ENCODE measurements at places on chromosomes 6 and 20. TPM values are rescaled to one million over a fixed set of nuclear protein-coding genes. Genes with fewer than 3 reads are reported as not detected.

GRCh38 chr20:17430125-17430950, 100.8 kb downstream of the BFSP1 start:
- no peak for DNase-seq

DNA sequence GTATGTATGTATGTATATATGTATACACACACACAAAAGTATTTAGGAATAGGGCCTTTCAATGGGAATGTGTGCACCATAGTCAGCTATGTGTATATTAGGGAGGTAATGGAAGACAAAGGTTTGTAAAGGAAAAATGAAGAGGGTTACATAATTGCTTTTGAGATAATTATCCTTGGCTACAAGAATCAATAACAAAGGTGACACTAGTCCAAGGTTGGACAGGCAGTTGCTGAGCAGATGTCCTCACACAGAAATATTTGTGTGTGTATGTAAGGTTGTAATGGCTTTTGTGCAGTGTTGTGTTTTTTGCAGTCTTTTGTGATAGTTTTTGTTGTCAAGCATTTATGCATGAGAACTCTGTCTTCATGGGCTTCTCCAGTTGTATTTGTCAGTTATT, 157.9 kb upstream of the MARCKS start:
- no peak for DNase-seq

GRCh38 chr20:24254480-24254879, 214.9 kb upstream of the SYNDIG1 start:
- DNase-seq: no peak

TBXT gene
- polyA plus RNA-seq: 0.18 TPM

DNA sequence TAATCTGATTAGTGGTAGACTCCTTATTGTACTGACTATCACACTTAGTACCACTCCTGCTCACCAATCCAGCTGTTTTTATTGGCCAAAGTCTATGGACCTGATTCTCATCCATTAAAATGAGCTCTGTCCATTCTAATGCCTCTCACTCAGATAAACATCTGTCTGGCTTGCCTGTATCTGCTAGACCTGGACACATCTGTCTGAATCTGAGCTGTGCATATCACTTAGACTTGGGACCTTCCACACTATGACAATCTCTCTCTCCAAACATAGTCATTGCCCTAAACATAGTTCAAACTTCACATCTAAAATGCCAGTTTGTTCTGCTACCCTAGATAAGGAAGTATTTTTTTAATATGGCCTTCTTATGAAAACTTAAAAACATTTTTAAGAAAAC, 92.6 kb downstream of the CENPW start:
- no peak for DNase-seq

MLN gene
- polyA plus RNA-seq: not detected

TRIM15 gene
- not detected for polyA plus RNA-seq

DNA sequence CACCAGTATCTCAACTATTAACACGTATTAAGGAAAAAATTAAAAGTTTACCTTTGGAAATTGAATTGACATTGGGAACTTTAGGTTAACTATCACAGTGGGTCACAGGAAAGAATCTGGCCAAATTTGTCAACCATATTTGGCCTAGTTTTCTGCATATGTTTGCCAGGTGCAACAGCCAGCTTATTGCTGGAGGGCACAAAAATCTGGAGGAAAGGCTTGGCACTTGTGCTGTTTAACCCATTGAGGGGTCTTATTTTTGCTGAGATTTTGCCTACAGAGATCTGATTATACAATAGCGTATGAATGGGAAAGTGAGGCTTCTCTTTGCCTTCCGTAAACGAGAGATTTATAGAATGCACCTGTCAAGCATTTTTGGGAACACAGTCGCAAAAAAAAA, 190.4 kb downstream of the PRL start:
- DNase-seq: no peak

SSR1 gene
- 212 TPM for polyA plus RNA-seq

DNA sequence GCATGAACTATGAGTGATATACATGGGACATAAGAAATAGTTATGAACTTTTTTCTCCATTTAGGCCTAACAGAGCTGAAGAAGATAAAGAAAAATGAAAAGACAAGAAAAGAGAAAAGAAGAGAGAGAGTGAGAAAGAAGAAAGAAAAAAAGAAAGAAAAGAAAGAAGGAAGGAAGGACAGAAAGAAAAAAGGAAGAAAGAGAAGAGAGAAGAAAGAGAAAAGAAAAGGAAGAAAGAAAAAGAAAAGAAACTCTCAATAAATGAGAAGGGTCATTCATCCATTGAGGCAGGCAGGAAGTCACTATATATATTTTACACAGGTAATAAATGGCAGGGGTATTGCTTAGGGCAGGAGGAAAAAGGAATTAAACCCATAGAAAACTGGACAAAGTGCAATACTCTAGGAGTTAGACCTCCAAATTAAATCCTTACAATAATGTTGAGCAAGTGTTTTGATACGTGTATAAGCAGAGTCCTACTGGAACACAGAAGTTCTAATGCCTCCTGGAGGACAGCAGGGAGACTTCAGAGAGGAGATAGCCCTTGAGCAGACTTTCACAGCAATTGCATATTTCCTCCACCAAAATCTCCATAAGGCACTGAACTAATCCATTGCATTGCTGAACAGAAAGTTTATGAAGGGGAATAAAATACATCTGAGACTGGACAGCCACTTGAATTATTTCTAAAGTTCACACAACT, 86.4 kb upstream of the TENT5A start:
- DNase-seq: no peak

- DNase-seq: no peak
Measured at GRCh38 chr6:166469426-166469961, 86.8 kb upstream of the MPC1 start.

GRCh38 chr20:8952721-8953120, 116.2 kb upstream of the PLCB4 start:
- no peak for DNase-seq

- DNase-seq: no peak
Measured at GRCh38 chr20:50837532-50838321, 42.9 kb downstream of the BCAS4 start.

CAGE1 gene
- polyA plus RNA-seq: 0.08 TPM

GRM1 gene
- not detected for polyA plus RNA-seq

DNA sequence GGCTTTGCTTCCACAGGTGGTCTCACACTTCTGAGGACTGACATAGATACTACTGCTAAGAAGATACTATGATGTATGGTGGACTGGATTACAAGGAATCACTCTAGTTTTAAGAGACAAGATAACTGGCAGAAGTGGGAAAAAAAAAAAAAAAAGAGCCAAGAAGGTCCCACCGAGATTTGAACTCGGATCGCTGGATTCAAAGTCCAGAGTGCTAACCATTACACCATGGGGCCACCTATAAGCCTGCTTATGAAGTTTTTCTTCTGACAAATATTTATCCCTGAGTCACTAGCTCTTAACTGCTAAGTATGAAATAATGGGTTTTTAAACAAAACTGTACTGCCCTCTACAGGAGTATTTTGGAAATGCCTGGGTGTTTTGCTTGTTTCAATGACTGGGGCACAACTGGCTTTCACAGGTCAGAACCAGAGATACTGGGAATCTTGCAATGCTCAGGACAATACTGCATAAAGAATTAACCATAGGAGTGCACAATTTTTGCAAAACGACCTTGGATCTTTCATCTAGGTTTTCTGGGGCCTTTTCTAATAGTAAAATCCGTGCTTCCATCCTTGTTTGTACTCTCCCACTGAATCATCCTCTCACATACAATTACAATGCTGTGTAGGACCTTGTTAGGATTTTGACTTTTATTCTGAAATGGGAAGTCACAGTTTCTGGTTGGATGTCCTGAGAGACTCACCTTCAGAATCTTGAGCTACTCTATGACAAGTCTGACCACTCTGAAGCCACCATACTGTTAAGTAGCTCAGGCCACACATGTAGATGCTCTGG, 116.3 kb downstream of the OR2B2 start:
- DNase-seq: peak; percentile 91

KCNQ2 gene
- polyA plus RNA-seq: not detected

Data from GM12878 (cell line).